ENCODE measurements at places on chromosomes 3 and 15. TPM values are rescaled to one million over a fixed set of nuclear protein-coding genes. Genes with fewer than 3 reads are reported as not detected.

ZNF80 gene
- total RNA-seq, result not detected

P2RY1 gene
- total RNA-seq, result 1.4 TPM

IL20RB gene
- 22.0 TPM for total RNA-seq

NTRK3 gene
- total RNA-seq, result 14.5 TPM

TRPM1 gene
- total RNA-seq, result not detected

SLC12A1 gene
- not detected for total RNA-seq

CSTA gene
- total RNA-seq, result 0.55 TPM

SEMA5B gene
- 1.0 TPM for total RNA-seq

MYLK gene
- 53.6 TPM for total RNA-seq

XCR1 gene
- total RNA-seq, result not detected

CCDC54 gene
- total RNA-seq, result not detected

GRCh38 chr3:65924762-65925161 lies 114.0 kb downstream of the MAGI1 start:
- peaks cover 13% of the 10 kb centered on the region for H3K4me1 ChIP-seq
- no peaks in the 10 kb centered on the region for H3K27me3 ChIP-seq
- DNase-seq, result no peak
- H3K27ac ChIP-seq, result no peak overlapping the region

GRCh38 chr3:112371569-112371968 lies 38.6 kb downstream of the CD200 start:
- no peaks in the 10 kb centered on the region for H3K27me3 ChIP-seq
- no peaks in the 10 kb centered on the region for H3K4me1 ChIP-seq
- H3K36me3 ChIP-seq, result no peaks in the 10 kb centered on the region

DNA sequence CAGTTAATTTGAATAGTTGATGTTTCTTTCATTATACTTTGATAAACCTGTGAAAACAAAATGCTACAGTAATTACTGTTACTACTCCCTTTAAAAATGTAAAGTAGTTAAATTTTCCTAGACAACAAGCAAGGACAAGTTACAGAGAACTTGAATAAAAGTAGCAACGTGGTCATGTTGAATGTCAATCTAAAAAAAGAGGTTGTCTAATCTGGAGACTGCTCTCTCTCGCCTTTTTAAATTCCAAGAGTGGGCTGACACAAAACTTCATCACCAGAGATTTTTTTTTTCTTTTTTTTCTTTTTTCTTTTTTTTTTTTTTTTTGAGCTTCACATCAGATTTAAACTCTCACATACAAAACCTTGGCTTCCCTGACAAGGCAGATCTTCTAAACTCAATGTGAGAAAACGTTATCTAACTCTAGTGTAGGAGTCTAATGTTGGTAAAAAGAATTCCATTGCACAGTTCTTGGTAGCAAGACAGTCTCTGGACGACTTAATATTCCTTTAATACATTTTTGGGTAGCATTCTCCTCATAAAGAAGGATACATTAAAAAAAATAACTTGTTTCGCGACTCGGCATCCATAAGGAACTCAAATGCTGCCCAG lies 4.1 kb downstream of the FOXP1 start:
- DNase-seq, result peak; percentile 14
- H3K4me3 ChIP-seq, result peak overlapping the region; percentile 86
- H3K27me3 ChIP-seq, result no peaks in the 10 kb centered on the region
- H3K36me3 ChIP-seq, result peaks cover 19% of the 10 kb centered on the region
- peaks cover 11% of the 10 kb centered on the region for H3K4me1 ChIP-seq
- H3K27ac ChIP-seq, result peak overlapping the region; percentile 80

- no peak for DNase-seq
- H3K4me1 ChIP-seq, result no peaks in the 10 kb centered on the region
- H3K36me3 ChIP-seq, result no peaks in the 10 kb centered on the region
- H3K27ac ChIP-seq, result no peak overlapping the region
- no peaks in the 10 kb centered on the region for H3K27me3 ChIP-seq
- H3K4me3 ChIP-seq, result no peak overlapping the region
These were observed 25.2 kb downstream of the NIPA1 start for GRCh38 chr15:22811640-22812039.

GRCh38 chr15:74431645-74432044 lies 2.1 kb downstream of the SEMA7A start:
- H3K36me3 ChIP-seq, result no peaks in the 10 kb centered on the region
- no peak for DNase-seq
- no peak overlapping the region for H3K27ac ChIP-seq
- peak overlapping the region; percentile 97 for H3K4me3 ChIP-seq
- peaks cover 57% of the 10 kb centered on the region for H3K4me1 ChIP-seq
- no peaks in the 10 kb centered on the region for H3K27me3 ChIP-seq

GRCh38 chr3:101850246-101851051 lies 1.1 kb downstream of the NFKBIZ start:
- peak overlapping the region; percentile 94 for H3K4me3 ChIP-seq
- H3K27me3 ChIP-seq, result no peaks in the 10 kb centered on the region
- H3K36me3 ChIP-seq, result peaks cover 39% of the 10 kb centered on the region
- DNase-seq, result peak; percentile 71
- peaks cover 8% of the 10 kb centered on the region for H3K4me1 ChIP-seq

GRCh38 chr3:102031834-102032233 lies 182.5 kb downstream of the NFKBIZ start:
- no peak overlapping the region for H3K4me3 ChIP-seq
- H3K27ac ChIP-seq, result no peak overlapping the region
- H3K4me1 ChIP-seq, result no peaks in the 10 kb centered on the region
- no peaks in the 10 kb centered on the region for H3K36me3 ChIP-seq

- H3K27ac ChIP-seq, result peak overlapping the region; percentile 76
- DNase-seq, result peak; percentile 93
- H3K36me3 ChIP-seq, result no peaks in the 10 kb centered on the region
- H3K4me3 ChIP-seq, result peak overlapping the region; percentile 45
These were observed 301.5 kb downstream of the PYDC2 start for GRCh38 chr3:191762323-191762960.

DNA sequence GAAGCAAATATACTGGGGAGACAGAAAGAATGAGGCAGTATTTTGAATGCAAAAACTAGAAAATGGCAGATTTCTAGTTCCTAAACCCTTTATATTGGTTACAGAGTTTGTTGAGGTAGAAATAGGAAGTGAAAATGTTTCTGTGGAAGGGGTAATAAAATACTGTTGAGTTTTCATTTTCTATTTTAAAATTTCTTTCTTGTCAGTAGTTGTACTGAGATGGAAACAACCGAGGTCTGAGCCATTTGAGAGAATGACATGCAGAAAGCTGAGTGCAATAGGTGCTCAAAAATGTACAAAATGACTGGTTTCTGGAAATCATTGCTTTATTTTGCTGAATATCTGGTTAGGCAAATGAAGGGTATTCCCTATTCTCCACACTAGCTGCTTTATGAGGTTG lies 361.4 kb downstream of the CHL1 start:
- H3K27ac ChIP-seq, result no peak overlapping the region
- no peaks in the 10 kb centered on the region for H3K36me3 ChIP-seq
- H3K4me1 ChIP-seq, result no peaks in the 10 kb centered on the region
- no peaks in the 10 kb centered on the region for H3K27me3 ChIP-seq

GRCh38 chr15:74193905-74194304 lies 8.7 kb downstream of the STRA6 start:
- DNase-seq, result no peak
- H3K27me3 ChIP-seq, result no peaks in the 10 kb centered on the region

DNA sequence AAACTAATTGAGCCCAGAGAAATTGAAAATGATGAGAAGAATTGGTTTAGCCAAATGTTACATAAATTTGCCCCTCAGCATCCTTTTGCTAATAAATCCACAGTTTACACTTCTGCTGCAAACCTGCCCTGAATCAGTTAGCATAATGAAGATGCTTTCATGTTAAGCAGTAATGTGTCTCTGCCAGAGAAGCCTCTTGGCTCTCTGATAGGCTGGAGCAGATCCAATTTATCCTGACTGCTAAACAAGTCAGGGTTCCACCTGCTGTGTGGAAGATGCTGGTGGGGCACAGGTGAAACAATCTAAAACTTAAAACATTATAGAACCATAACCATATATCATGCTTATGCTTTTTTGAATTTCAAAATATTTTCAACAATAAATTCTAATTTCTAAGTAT lies 946.8 kb downstream of the OTOL1 start:
- H3K27ac ChIP-seq, result no peak overlapping the region
- H3K4me1 ChIP-seq, result no peaks in the 10 kb centered on the region
- no peaks in the 10 kb centered on the region for H3K36me3 ChIP-seq
- DNase-seq, result no peak
- no peak overlapping the region for H3K4me3 ChIP-seq

- DNase-seq, result no peak
- H3K27ac ChIP-seq, result no peak overlapping the region
- no peaks in the 10 kb centered on the region for H3K4me1 ChIP-seq
- no peaks in the 10 kb centered on the region for H3K27me3 ChIP-seq
- H3K4me3 ChIP-seq, result no peak overlapping the region
These were observed 333.2 kb upstream of the UMPS start for GRCh38 chr3:124397088-124397487.

GRCh38 chr3:99532246-99532645 lies 106.1 kb upstream of the COL8A1 start:
- H3K4me1 ChIP-seq, result peaks cover 17% of the 10 kb centered on the region
- peak; percentile 55 for DNase-seq
- no peak overlapping the region for H3K27ac ChIP-seq
- H3K36me3 ChIP-seq, result no peaks in the 10 kb centered on the region
- no peak overlapping the region for H3K4me3 ChIP-seq
- no peaks in the 10 kb centered on the region for H3K27me3 ChIP-seq

GRCh38 chr3:193502871-193503270 lies 51.8 kb downstream of the ATP13A4 start:
- no peaks in the 10 kb centered on the region for H3K27me3 ChIP-seq
- no peak overlapping the region for H3K4me3 ChIP-seq
- no peak overlapping the region for H3K27ac ChIP-seq
- no peaks in the 10 kb centered on the region for H3K4me1 ChIP-seq

- H3K27ac ChIP-seq, result no peak overlapping the region
- no peak for DNase-seq
- no peak overlapping the region for H3K4me3 ChIP-seq
- no peaks in the 10 kb centered on the region for H3K36me3 ChIP-seq
- no peaks in the 10 kb centered on the region for H3K4me1 ChIP-seq
These were observed 25.6 kb upstream of the TEX9 start for GRCh38 chr15:56339594-56339993.

DNA sequence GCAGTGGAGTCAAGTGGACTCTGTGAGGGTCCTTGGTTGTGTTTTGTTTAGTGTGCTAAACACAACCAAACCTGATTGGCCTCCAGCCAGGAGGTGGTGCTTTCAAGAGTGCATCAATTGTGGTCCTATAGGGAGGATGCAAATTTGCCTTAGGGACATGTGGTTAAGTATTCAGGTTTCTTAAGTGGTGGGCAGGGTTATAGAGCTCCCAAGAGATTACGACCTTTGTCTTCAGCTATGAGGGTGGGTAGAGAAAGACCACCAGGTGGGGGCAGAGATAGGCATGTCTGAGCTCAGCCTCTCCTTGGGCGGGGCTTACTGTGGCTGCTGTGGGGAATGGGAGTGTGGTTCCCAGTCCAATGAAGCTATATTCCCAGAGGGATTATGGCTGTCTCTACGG lies 186.6 kb downstream of the SQOR start:
- H3K4me1 ChIP-seq, result no peaks in the 10 kb centered on the region
- H3K27me3 ChIP-seq, result no peaks in the 10 kb centered on the region
- no peak for DNase-seq
- no peak overlapping the region for H3K27ac ChIP-seq

GRCh38 chr3:161637559-161637958 lies 141.0 kb downstream of the OTOL1 start:
- H3K4me1 ChIP-seq, result no peaks in the 10 kb centered on the region
- H3K4me3 ChIP-seq, result no peak overlapping the region
- no peaks in the 10 kb centered on the region for H3K27me3 ChIP-seq

DNA sequence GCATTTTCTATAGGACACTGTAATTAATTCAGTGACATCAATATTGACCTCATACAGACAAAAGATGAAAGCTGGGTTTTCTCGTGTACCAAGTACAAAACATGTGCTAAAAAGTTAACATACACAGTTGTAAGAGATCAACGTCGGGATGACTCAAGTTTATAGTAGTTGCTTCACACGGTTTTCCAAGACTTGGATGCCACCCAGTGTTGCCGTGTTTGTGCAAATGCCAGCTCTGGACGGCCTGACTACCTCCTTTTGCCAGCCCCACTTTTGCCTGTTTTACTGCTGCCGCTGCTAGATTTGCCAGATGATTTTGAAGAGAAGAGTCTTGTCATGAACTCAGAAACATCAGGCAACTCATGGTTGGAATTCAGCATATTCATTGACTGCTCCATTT lies 17.6 kb downstream of the EMC7 start:
- no peak overlapping the region for H3K27ac ChIP-seq
- DNase-seq, result peak; percentile 61
- peaks cover 19% of the 10 kb centered on the region for H3K36me3 ChIP-seq
- no peak overlapping the region for H3K4me3 ChIP-seq
- H3K27me3 ChIP-seq, result no peaks in the 10 kb centered on the region

DNA sequence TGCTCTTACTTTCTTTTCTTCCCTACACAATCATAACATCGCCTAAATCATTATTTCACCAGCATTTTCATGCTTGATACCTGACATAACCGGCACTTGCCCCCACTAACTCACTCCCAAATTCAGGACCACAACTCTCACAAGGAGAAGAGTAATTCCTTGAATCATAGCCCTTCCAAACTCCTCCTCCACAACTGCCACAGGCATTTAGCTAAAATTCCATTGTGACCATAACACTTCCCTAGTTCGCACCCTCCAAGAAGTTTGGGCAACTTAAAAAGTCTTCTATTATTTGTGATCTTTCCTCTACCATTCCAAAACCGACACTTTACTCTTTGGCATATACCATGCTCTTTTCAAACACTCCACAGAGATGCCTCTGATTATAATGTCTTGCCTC lies 59.4 kb upstream of the XRN1 start:
- peak; percentile 64 for DNase-seq
- no peaks in the 10 kb centered on the region for H3K27me3 ChIP-seq
- no peaks in the 10 kb centered on the region for H3K4me1 ChIP-seq

DNA sequence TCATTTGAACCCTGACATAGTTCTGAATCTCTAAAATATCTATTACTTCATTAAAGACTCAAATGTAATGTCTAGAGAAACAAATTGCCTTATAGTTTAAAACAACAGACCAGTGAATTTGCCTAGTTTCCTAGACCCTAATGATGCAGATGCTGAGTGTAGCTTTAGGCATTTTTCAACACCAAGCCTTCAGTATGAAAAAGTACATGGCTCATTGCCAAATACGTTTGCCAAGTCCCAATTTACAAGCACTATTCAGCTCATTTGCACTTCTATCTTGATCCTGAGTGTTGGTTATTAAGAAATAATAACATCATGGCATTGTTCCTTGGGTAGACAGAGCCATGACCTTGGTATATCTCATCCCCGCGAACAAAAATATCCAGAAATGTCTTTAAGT lies 46.8 kb downstream of the EOMES start:
- peaks cover 21% of the 10 kb centered on the region for H3K4me1 ChIP-seq
- H3K36me3 ChIP-seq, result no peaks in the 10 kb centered on the region
- H3K4me3 ChIP-seq, result no peak overlapping the region
- no peaks in the 10 kb centered on the region for H3K27me3 ChIP-seq
- peak; percentile 88 for DNase-seq

- H3K27me3 ChIP-seq, result peaks cover 8% of the 10 kb centered on the region
- H3K27ac ChIP-seq, result no peak overlapping the region
- peaks cover 3% of the 10 kb centered on the region for H3K4me1 ChIP-seq
- no peaks in the 10 kb centered on the region for H3K36me3 ChIP-seq
- peak; percentile 60 for DNase-seq
These were observed 2.1 kb upstream of the GNAT1 start for GRCh38 chr3:50189274-50189673.

GRCh38 chr3:179236669-179237301 lies 14.1 kb downstream of the KCNMB3 start:
- no peak overlapping the region for H3K27ac ChIP-seq
- H3K36me3 ChIP-seq, result peaks cover 10% of the 10 kb centered on the region
- no peak for DNase-seq
- H3K4me1 ChIP-seq, result no peaks in the 10 kb centered on the region
- no peak overlapping the region for H3K4me3 ChIP-seq

All from astrocyte (in vitro differentiated cells and primary cell).